H4 (cell line): ENCODE measurements at places on chromosomes 3 and 15. TPM values are rescaled to one million over a fixed set of nuclear protein-coding genes. Genes with fewer than 3 reads are reported as not detected.

The DNAH12 gene
- 0.06 TPM in 1 of 2 replicates, not detected in the other for total RNA-seq

The MYEF2 gene
- total RNA-seq = 0.86 and 2.7 TPM in 2 replicates

The NDN gene
- total RNA-seq = 0.33 and 1.3 TPM in 2 replicates

The NCEH1 gene
- total RNA-seq = 14.0 and 19.8 TPM in 2 replicates

The IP6K2 gene
- 41.4 and 53.8 TPM in 2 replicates for total RNA-seq

The CRABP1 gene
- not detected in 2 replicates for total RNA-seq

The DOCK3 gene
- total RNA-seq = 0.02 and 0.12 TPM in 2 replicates

DNA sequence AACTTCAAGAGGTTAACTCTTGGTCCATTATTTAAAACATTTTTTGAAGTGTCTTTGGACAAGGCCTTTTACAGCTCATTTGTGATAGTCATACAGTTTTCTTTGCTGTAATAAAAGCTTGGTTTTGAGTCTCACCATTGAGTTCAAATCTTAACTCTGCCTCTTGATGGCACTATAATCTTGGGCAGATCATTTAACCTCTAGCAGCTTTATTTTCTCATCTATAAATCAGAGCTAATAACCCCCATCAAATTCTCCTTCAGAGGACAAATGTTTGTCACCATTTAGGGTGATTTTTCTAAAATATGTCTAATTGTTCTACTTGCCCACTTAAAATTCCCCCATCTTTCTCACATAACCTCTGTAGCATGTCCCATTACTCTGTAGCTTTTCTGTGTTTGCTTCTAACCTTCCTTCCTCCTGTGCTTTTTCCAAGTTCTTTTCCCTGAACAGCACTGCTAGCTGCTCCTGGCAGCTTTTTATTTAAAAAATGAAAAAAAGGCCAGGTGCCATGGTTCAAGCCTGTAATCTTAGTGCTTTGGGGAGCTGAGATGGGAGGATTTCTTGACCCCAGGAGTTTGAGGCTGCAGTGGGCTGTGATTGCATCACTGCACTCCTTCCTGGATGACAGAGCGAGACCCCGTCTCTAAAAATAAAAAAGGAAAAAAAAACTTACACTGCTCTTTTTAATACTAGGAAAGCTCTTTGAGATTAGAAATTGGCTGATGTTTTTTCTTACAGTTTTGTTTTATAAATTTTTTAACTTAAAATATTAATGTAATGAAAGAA, 28.5 kb downstream of the UBE2E1 start:
- no peak for DNase-seq

DNA sequence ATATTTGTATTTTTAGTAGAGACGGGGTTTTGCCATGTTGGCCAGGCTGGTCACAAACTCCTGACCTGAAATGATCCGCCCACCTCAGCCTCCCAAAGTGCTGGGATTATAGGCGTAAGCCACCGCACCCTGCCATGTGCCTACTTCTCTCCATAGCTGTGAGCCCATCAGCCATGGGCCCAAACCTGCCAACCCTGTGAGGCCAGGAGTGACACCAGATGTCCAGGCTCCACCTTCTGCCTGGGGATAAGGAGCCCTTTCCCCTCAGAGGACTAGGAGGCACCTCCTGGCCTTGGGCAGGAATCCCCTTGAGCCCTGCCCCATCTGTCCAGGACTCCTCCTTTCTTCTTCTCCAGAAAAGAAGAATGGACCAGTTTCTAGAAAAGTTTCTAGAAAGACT, 14.2 kb upstream of the RFT1 start:
- no peak for DNase-seq

GRCh38 chr15:88040516-88040915, 216.0 kb downstream of the NTRK3 start:
- DNase-seq = no peak

GRCh38 chr3:124607163-124607562, 123.1 kb upstream of the UMPS start:
- peak; percentile 51 for DNase-seq

DNA sequence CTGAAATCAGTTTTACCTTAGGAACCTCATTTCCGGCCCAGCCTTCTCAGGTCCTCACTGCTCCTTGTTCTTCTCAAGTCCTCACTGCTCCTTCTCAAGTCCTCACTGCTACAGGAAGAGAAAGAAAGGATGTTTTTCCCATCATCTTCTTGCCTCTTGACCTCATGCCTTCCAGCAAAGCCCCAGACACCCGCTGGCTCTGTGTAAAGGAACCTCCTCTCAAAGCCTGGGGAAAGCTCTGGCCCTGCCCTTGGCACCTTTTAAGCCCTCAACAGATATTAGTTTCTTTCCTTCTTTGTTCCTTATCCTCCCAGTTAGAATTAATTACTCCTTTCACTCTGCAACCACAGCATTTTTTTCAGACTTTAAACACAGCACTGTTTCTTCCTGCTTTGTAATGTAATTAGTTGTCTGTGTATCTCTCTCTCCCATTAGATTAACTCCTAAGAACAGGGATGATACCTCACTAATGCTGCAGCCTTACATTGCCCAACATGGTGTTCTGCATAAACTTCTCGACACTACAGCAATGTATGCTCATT, 4.0 kb upstream of the WDR49 start:
- DNase-seq = no peak

DNA sequence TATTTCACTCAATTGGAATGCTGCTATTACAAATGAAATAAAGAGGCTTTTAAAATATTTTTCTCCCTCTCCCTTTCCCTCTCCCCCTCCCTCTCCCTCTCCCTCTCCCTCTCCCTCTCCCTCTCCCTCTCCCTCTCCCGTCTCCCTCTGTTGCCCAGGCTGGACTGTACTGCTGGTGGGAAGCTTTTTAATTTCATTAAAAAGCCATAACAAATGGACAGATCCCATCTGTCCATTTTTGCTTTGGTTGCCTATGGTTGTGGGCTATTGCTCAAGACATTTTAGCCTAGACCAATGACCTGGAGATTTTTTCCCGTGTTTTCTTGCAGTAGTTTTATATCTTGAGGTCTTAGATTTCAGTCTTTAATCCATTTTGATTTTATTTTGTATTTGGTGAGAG, 107.2 kb upstream of the LRRC3B start:
- DNase-seq = no peak

- DNase-seq = no peak
Measured at GRCh38 chr15:98387866-98388265, 260.5 kb upstream of the IGF1R start.
